Activated naive CD8-positive, alpha-beta T cell treated with anti-CD3 and anti-CD28 coated beads for 36 hours (primary cell): ENCODE measurements at places on chromosomes 1 and 21.

- H3K36me3 ChIP-seq: peaks cover 16% of the 10 kb centered on the region
- H3K4me1 ChIP-seq: peaks cover 19% of the 10 kb centered on the region
- no peak for DNase-seq
- H3K27me3 ChIP-seq: no peaks in the 10 kb centered on the region
- H3K27ac ChIP-seq: no peak overlapping the region
- no peak overlapping the region for H3K4me3 ChIP-seq
These were observed 4.9 kb downstream of the CSTB start for GRCh38 chr21:43771199-43771675.

GRCh38 chr1:18820791-18821641, 38.4 kb downstream of the TAS1R2 start:
- H3K36me3 ChIP-seq: no peaks in the 10 kb centered on the region
- DNase-seq: peak; percentile 50
- peaks cover 1% of the 10 kb centered on the region for H3K4me1 ChIP-seq
- peaks cover 38% of the 10 kb centered on the region for H3K27me3 ChIP-seq
- H3K27ac ChIP-seq: no peak overlapping the region
- no peak overlapping the region for H3K4me3 ChIP-seq

DNA sequence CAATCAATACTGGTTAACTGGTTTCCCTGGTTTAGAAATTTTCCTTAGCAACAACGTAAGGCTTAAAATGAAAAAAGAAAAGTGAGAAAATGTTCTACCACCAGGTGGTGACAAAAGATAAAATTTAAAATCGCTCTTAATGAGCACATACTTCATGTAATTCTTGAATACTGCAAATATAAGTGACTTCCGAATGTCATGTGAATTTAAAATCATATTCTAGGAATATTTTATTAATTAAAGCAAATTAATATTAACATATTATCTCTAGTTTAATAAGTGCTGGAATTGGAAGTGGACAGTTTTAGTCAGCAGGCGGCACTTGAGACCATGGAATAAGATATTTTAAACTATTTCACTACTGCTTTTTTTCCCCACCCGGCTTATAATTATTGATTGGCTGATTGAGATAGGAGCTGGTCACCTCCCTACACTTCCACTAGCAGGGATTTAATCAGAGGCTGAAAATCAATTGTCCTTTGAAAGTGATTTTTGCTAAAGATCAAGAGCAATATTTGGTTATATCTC, 5.0 kb upstream of the ADAMTS1 start:
- no peaks in the 10 kb centered on the region for H3K36me3 ChIP-seq
- peaks cover 17% of the 10 kb centered on the region for H3K4me1 ChIP-seq
- no peak for DNase-seq
- peaks cover 54% of the 10 kb centered on the region for H3K27me3 ChIP-seq
- no peak overlapping the region for H3K27ac ChIP-seq
- H3K4me3 ChIP-seq: no peak overlapping the region

- no peak within 1 kb of the TSS for H3K27ac ChIP-seq
- peak; percentile 22 for DNase-seq
- H3K4me1 ChIP-seq: peaks cover 17% of the 10 kb centered on the region
These were observed at the start of gene CHRM3 for GRCh38 chr1:239386453-239387303. CHRM3 (plus strand) TSS chr1:239386568; CDS start chr1:239907452, 520,884 bp downstream.

GRCh38 chr1:15364740-15365139, 44.9 kb upstream of the EFHD2 start:
- no peaks in the 10 kb centered on the region for H3K36me3 ChIP-seq
- no peaks in the 10 kb centered on the region for H3K4me1 ChIP-seq
- H3K4me3 ChIP-seq: no peak overlapping the region

DNA sequence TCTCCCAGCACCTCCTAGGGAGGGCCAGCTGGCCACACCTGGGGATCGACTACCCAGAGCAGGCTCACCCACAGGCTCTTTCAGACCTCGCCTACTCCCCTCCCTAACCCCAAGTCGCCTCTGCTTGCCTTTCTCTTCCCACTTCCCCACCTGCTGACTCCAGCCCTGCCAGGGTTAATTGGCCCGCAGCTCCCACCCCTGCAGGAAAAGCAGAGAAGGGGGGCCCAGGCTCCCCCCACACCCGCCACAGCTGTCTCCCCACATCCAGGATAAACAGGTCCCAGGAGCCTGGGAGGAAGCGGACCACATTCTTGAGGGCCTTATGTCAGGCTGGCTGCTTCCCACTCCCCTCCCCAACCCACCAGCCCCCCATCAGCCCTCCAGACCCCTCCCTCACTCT, 45.0 kb downstream of the TAS1R2 start:
- no peak overlapping the region for H3K4me3 ChIP-seq
- H3K4me1 ChIP-seq: no peaks in the 10 kb centered on the region
- DNase-seq: no peak
- no peaks in the 10 kb centered on the region for H3K36me3 ChIP-seq
- H3K27ac ChIP-seq: no peak overlapping the region

DNA sequence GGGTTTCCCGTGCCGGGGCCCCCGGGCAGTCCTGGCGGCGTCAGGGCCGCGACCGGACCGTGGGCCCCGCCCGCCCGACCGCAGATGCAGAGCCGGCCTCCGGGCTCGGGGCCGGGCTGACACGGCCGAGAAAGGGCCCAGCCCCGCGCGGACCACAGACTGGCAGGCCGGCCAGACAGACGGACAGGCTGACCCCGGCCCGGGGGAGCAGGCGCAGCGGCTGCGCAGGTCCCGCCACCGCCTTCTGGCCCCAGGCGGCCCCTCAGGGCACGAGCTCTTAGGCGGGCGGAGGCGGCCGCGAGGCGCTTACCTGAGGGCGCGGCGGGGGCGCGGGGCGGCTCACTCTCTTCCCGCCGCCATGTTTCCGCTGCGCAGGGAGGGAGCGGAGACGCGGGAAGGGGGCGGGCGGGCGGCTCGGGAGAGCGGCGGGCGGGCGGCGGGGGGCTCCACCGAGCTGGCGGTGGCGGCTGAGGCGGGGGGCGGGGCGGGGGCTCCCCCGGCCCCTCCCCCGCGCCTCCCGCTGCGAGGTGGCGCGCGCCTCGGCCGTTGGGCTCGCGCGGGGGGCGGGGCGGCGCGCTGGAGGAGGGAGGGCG, at the start of gene SCMH1:
TSS of gene SCMH1 (minus strand) at position 558 of the 593 bp plus-strand sequence. CDS start 56,173 bp downstream, outside the sequence.
- H3K4me1 ChIP-seq: peaks cover 13% of the 10 kb centered on the region
- peak within 1 kb of the TSS; percentile 84 for H3K4me3 ChIP-seq
- H3K27me3 ChIP-seq: peaks cover 13% of the 10 kb centered on the region

DNA sequence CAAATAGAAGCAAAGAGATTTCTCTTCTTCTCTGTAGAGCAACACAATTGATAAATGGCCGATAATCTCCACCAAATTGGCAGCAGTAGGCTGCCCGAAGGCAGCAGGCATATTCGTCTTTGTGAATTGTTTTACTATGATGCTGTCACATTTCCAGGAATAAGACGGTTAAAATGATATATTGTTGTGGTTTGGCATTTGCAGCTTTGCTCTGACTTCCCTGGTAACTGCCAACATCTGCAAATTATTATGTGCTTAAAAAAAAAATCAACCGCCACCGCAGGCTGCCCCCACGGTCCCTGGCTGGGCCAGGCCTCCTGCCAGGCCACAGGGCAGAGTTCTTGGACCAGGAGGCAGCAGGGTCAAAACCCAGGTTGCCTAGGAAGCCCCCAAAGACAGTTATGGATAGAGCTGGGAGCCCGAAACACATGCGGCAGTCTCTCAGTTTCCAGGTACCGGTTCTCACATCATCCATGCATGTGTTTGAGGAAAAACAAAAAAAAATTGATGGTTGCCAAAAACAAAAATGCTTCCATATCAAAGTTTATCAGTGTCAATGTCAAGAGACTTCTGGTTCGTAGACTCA, 179.3 kb downstream of the ETS2 start:
- peaks cover 2% of the 10 kb centered on the region for H3K36me3 ChIP-seq
- H3K27me3 ChIP-seq: peaks cover 89% of the 10 kb centered on the region
- H3K4me3 ChIP-seq: peak overlapping the region; percentile 14
- DNase-seq: peak; percentile 31
- H3K4me1 ChIP-seq: peaks cover 29% of the 10 kb centered on the region

DNA sequence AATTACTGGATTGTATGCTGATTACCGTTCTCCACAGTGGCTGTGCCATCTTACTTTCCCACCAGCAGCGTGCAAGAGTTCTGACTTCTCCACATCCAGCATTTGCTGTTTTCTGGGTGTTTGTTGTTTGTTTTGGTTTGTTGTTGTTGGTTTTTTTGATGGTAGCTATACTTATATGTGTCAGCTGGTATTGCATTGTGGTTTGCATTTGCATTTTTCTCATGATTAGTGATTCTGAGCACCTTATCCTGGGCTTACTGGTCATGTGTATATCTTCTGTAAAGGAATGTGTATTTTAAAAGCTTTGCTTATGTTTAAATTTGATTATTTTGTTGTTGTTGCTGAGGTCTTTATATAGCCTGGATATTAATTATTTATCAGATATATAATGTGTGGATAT, 66.9 kb upstream of the MAP1LC3C start:
- H3K36me3 ChIP-seq: no peaks in the 10 kb centered on the region
- no peak overlapping the region for H3K27ac ChIP-seq
- no peak for DNase-seq
- no peaks in the 10 kb centered on the region for H3K4me1 ChIP-seq

GRCh38 chr1:57218487-57219079, 205.3 kb downstream of the DAB1 start:
- H3K36me3 ChIP-seq: no peaks in the 10 kb centered on the region
- peaks cover 7% of the 10 kb centered on the region for H3K27me3 ChIP-seq
- DNase-seq: no peak
- no peak overlapping the region for H3K4me3 ChIP-seq
- no peak overlapping the region for H3K27ac ChIP-seq
- H3K4me1 ChIP-seq: no peaks in the 10 kb centered on the region

- H3K27me3 ChIP-seq: peaks cover 2% of the 10 kb centered on the region
- no peaks in the 10 kb centered on the region for H3K36me3 ChIP-seq
- no peak overlapping the region for H3K4me3 ChIP-seq
- DNase-seq: no peak
- H3K27ac ChIP-seq: no peak overlapping the region
- no peaks in the 10 kb centered on the region for H3K4me1 ChIP-seq
These were observed 259.1 kb downstream of the KAZN start for GRCh38 chr1:14857436-14858195.

GRCh38 chr1:62528015-62528414, 69.3 kb upstream of the ANGPTL3 start:
- no peaks in the 10 kb centered on the region for H3K4me1 ChIP-seq
- no peak overlapping the region for H3K27ac ChIP-seq
- no peak overlapping the region for H3K4me3 ChIP-seq
- no peaks in the 10 kb centered on the region for H3K27me3 ChIP-seq
- peak; percentile 1 for DNase-seq

DNA sequence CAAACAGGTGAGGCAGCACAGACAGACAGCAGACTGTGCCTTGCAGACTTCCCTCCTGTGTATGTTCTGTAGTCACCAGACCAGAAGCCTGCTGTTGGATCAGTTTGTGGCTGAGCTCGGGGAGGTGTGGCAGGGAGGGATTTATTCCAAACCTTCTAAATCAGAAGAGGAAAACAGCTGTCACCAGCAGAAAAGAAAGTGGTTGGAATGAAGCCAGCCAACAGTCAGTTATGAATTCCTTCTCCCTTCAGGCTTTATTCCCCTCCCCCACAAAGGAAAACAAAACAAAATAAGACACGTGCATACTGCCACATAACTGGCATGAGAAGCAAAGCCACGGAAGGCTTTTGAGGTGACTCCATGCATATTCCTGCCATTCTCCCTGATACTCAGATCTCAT, 19.0 kb upstream of the PIGV start:
- no peak overlapping the region for H3K4me3 ChIP-seq
- peaks cover 53% of the 10 kb centered on the region for H3K36me3 ChIP-seq
- no peak for DNase-seq

GRCh38 chr1:174028495-174028894, 6.3 kb upstream of the RC3H1 start:
- H3K27ac ChIP-seq: no peak overlapping the region
- no peaks in the 10 kb centered on the region for H3K27me3 ChIP-seq
- no peaks in the 10 kb centered on the region for H3K36me3 ChIP-seq
- DNase-seq: no peak
- H3K4me3 ChIP-seq: no peak overlapping the region

- no peaks in the 10 kb centered on the region for H3K36me3 ChIP-seq
- DNase-seq: no peak
- H3K27ac ChIP-seq: no peak overlapping the region
- H3K27me3 ChIP-seq: no peaks in the 10 kb centered on the region
- H3K4me1 ChIP-seq: no peaks in the 10 kb centered on the region
These were observed 41.0 kb downstream of the BRINP3 start for GRCh38 chr1:190436615-190437014.

GRCh38 chr21:36499578-36500471, 19.9 kb upstream of the CLDN14 start:
- DNase-seq: no peak
- H3K4me1 ChIP-seq: no peaks in the 10 kb centered on the region
- no peak overlapping the region for H3K27ac ChIP-seq
- peaks cover 1% of the 10 kb centered on the region for H3K36me3 ChIP-seq

GRCh38 chr1:84973498-84974334, 23.2 kb downstream of the MCOLN2 start:
- H3K36me3 ChIP-seq: peaks cover 31% of the 10 kb centered on the region
- no peak overlapping the region for H3K4me3 ChIP-seq
- peaks cover 3% of the 10 kb centered on the region for H3K27me3 ChIP-seq
- peak; percentile 26 for DNase-seq
- H3K27ac ChIP-seq: no peak overlapping the region

- H3K27ac ChIP-seq: no peak overlapping the region
- no peaks in the 10 kb centered on the region for H3K27me3 ChIP-seq
- no peak for DNase-seq
- no peaks in the 10 kb centered on the region for H3K4me1 ChIP-seq
These were observed 85.6 kb upstream of the BRINP3 start for GRCh38 chr1:190563230-190563629.

DNA sequence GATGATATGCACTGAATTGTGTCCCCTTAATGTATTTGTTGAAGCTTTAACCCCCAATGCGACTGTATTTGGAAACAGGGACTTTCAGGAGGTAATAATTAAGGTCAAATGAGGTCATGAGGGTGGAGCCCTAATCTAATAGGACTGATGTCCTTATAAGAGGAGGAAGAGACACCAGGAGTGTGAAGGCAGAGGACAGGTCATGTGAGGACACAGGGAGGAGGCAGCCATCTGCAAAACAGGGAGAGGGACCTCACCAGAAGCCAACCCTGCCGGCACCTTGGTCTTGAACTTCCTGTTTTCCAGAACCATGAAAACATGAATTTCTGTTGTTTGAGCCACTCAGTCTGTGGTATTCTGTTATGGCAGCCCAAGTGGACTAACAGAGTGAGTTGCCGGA, 15.3 kb downstream of the SYF2 start:
- H3K27me3 ChIP-seq: peaks cover 4% of the 10 kb centered on the region
- no peak overlapping the region for H3K27ac ChIP-seq
- no peaks in the 10 kb centered on the region for H3K4me1 ChIP-seq
- DNase-seq: no peak
